Natural killer cell (primary cell): ENCODE measurements at places on chromosomes 1 and 21. TPM values are rescaled to one million over a fixed set of nuclear protein-coding genes. Genes with fewer than 3 reads are reported as not detected.
A peak's percentile ranks its signal among the peaks of the same experiment; 100 is the strongest.

- no peak overlapping the region for H3K27ac ChIP-seq
- H3K4me1 ChIP-seq, result no peaks in the 10 kb centered on the region
- H3K36me3 ChIP-seq, result no peaks in the 10 kb centered on the region
- H3K27me3 ChIP-seq, result no peaks in the 10 kb centered on the region
Measured at GRCh38 chr21:25243808-25244207, 363.5 kb downstream of the MRPL39 start.

DNA sequence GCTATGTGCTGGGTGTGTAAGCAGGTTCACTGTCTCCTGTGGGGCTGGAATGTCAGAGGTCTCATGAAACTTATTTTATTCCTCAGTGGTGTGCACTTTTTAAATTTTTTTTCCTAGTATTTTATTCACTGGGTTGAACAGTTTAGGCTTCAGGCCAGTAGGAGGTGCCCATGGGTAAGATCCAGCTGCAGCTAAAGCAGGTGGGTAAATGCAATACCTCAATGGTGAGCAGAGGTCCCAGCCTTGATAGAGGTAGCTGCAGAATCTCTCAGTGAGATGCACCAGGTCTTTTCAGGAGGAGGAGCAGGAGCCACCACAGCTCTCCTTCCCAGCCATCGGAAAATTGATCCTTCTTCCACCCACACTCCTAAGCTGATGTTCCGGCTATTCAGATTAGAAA, 12.6 kb upstream of the OR6N2 start:
- DNase-seq, result no peak
- no peaks in the 10 kb centered on the region for H3K36me3 ChIP-seq
- no peaks in the 10 kb centered on the region for H3K27me3 ChIP-seq
- H3K4me1 ChIP-seq, result no peaks in the 10 kb centered on the region
- no peak overlapping the region for H3K4me3 ChIP-seq

- no peak overlapping the region for H3K27ac ChIP-seq
- peak; percentile 79 for DNase-seq
- no peaks in the 10 kb centered on the region for H3K27me3 ChIP-seq
- peaks cover 40% of the 10 kb centered on the region for H3K4me1 ChIP-seq
Measured at GRCh38 chr1:54460351-54460750, 54.2 kb upstream of the SSBP3 start.

DNA sequence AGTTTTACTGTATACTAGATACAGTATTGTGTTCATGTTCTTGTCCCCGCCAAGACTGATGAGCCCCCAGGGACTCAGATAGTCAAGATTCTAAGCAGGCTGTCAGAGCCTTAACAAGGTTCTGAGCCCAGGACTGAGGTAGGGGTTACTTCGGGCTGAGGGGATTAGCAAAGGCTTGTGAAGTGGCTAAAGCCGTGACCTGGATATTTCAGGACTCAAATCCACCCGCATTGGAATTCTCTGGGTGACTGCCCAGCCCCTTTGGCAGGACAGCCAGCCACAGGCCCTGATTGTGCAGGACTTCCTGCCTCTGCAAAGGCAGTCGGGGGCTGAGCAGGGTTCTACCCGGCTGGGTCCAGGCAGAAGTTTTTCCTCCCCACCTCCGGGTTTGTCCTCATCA, at the start of gene PLA2G5:
PLA2G5 (plus strand) TSS at position 321 of the 400 bp plus-strand sequence. CDS start 14,637 bp downstream, outside the sequence.
- no peak for DNase-seq
- no peak within 1 kb of the TSS for H3K27ac ChIP-seq
- H3K4me3 ChIP-seq, result no peak within 1 kb of the TSS
- no peaks in the 10 kb centered on the region for H3K4me1 ChIP-seq

GRCh38 chr1:219235903-219236481, 62.3 kb downstream of the LYPLAL1 start:
- no peak overlapping the region for H3K4me3 ChIP-seq
- H3K4me1 ChIP-seq, result no peaks in the 10 kb centered on the region
- H3K27ac ChIP-seq, result no peak overlapping the region
- DNase-seq, result peak; percentile 41
- no peaks in the 10 kb centered on the region for H3K36me3 ChIP-seq

DNA sequence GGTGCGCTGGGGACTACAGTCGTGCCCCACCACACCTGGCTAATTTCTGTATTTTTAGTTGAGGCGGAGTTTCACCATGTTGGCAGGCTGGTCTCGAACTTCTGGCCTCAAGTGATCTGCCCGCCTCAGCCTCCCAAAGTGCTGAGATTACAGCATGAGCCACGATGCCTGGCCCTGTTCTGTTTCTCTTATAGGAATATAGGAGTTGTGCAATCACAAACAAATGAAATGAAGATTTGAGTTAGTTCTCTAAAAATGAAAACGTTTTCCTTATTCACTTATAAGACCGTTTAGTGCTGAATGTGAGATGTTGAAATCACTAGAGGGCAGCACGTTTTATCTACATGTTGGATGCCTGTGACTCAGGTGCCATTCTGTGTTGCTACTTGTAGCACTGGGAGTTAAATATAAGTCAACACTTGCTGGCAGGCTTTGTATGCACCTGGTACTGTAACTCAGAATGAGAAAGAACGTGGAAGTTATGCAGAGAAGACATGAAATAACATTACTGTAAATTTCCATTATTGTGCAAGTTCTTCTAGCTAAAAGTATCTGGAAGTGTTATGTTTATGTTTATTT, 45.8 kb downstream of the MIGA1 start:
- no peak overlapping the region for H3K4me3 ChIP-seq
- no peak overlapping the region for H3K27ac ChIP-seq
- peaks cover 18% of the 10 kb centered on the region for H3K36me3 ChIP-seq
- H3K4me1 ChIP-seq, result no peaks in the 10 kb centered on the region

The CYYR1 gene
- not detected for total RNA-seq

The MAGI3 gene
- 0.66 TPM for total RNA-seq

The ZNF683 gene
- 19.7 TPM for total RNA-seq

The FAM229A gene
- 21.0 TPM for total RNA-seq

The CD1B gene
- not detected for total RNA-seq
